ENCODE measurements at places on chromosomes 5 and 9.

- DNase-seq = no peak
These were observed 45.7 kb downstream of the BNC2 start for GRCh38 chr9:16824545-16825330.

GRCh38 chr5:172428224-172429166, 25.8 kb downstream of the SH3PXD2B start:
- no peak for DNase-seq

- no peak for DNase-seq
These were observed 72.8 kb downstream of the ADCY2 start for GRCh38 chr5:7468742-7469141.

DNA sequence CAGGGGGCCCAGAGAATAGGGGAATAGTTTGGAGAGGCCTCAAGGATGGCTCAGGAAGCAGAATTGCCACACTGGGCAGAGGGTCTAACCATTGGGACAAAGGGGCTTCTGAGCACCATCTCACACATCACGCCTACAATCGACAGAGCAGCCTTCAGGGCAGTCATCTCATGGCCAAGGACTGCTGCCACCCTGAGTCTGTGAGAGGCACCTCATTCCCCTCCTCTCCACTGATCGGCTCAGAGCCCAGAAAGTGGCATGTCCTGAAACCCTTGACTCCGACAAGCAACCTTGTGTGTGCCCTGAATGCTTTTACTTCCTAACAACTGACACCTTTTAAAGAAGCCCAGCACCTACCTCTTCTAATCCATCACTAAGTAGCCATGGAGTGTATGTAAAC, 128.9 kb upstream of the PTPN3 start:
- DNase-seq = no peak

- DNase-seq = no peak
These were observed 261.7 kb upstream of the PAPPA start for GRCh38 chr9:115891929-115892328.

DNA sequence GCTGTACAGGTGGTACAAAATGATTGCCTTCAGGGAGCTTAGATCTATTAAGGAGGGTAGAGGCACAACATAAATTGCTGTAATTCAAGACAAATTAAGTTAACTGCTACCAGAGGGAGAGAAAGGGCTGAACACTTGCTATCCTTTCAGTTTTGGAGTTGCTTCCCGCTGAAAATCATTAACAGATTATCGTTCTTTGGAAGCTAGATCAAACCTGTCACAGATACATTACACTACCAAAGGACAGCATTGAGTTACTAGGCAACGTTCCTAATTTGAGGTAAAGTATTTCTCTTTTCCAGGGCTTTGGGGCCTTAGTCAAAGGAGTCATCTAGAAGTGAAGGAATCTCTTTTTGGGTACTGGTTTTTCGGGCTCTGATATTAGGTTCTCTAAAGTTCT, 84.7 kb upstream of the DHFR start:
- no peak for DNase-seq

- no peak for DNase-seq
These were observed 75.3 kb downstream of the NMUR2 start for GRCh38 chr5:152329761-152330283.

GRCh38 chr9:23309800-23310199, 516.2 kb downstream of the ELAVL2 start:
- DNase-seq = no peak

GRCh38 chr5:140125637-140126036, at the start of gene IGIP:
Gene IGIP (plus strand): TSS chr5:140125937. CDS start chr5:140128477, 2,540 bp downstream.
- no peak for DNase-seq

DNA sequence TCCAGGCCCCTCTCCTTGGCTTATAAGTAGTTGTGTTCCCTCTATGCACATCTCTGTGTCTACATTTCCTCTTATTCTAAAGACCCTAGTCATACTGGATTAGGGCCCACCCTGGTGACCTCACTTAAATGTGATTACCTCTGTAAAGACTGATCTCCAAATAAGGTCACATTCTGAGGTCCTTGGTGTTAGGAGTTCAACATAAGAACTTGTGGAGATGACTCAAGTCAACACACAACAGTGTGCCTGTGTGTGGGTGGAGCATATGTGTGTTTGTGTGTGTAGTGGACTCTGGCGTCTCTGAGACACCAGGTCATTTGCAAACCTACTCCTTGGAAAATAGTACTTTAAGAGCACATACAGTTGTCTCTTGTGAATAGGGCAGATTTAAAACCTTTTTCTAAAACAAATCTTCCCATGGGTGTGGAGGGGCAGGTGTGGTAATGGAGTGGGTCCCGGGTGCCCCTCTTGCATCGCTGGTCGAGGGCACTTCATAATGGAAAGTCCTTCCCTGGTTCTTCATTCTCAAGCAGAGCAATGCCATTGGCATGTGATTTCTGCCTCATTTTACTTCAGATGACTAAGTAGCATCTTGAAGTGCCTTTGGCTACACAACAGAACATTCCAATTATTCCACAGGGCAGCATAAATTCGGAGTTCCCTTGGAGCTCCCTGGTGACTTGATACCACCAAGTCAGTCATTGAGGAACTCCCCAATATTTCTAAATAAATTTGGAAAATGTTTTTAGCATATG, 84.4 kb downstream of the C9orf152 start:
- no peak for DNase-seq

GRCh38 chr9:107554636-107555035, 65.1 kb upstream of the KLF4 start:
- no peak for DNase-seq

- no peak for DNase-seq
These were observed 39.2 kb upstream of the ACO1 start for GRCh38 chr9:32345243-32345642.

DNA sequence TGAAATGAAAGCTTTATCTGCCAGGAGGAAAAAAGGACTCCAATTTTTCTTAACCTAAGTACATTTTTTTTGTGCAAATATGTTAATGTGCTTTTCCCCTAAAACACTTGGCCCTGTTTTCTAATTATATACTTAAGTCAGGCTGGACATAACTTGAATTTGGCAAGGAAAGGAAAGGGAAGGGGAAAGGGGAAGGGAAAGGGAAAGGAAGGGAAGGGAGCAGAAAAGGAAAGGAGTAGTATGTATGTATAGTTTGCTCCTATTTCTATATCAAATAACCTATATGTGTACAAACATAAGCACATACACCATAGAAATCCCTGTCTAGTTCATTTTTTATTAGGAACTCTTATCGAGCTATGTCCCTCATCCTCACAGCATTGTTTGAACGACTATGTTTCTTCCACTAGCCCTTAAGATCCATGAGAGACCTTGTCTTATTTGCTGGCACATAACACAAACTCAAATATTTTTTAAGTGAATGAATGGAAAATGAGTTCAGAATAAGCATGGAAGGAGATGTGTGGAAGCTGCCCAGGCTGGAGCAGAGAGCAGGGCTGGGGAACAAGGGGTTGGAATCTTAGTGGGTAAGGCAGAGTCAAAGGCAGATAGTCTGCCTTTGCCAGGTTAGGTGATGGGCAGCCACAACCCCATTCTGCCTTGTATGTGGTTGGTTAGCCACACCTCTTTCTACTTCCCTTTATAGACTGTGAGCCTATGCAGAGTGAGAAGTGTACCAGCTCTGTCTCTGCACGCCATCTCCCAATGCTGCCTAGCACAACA, 70.0 kb downstream of the KLHL3 start:
- no peak for DNase-seq

- DNase-seq = peak; percentile 23
These were observed 316.2 kb upstream of the CLINT1 start for GRCh38 chr5:158174918-158175851.

DNA sequence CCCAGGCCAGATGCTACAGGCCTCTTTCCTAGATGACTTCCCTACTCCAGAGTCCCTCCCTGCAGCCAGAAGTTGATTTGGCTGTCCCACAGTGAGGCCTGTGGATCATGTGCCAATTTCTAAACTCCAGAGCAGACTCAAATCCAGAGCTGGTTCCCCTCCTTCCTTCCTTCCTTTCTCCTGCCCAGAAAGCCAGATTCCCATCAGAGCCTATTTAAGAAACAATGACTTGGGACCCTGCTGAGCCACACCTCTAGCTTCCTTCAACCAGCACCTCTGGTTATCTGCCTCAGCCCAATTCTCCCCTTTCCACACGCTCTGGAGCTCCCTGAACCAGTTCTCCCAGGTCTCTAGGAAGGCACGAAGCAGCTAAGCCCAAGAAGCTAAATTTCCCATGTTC, 7.2 kb downstream of the FAM219A start:
- DNase-seq = no peak

GRCh38 chr9:3441197-3441816, 84.5 kb downstream of the RFX3 start:
- peak; percentile 6 for DNase-seq

DNA sequence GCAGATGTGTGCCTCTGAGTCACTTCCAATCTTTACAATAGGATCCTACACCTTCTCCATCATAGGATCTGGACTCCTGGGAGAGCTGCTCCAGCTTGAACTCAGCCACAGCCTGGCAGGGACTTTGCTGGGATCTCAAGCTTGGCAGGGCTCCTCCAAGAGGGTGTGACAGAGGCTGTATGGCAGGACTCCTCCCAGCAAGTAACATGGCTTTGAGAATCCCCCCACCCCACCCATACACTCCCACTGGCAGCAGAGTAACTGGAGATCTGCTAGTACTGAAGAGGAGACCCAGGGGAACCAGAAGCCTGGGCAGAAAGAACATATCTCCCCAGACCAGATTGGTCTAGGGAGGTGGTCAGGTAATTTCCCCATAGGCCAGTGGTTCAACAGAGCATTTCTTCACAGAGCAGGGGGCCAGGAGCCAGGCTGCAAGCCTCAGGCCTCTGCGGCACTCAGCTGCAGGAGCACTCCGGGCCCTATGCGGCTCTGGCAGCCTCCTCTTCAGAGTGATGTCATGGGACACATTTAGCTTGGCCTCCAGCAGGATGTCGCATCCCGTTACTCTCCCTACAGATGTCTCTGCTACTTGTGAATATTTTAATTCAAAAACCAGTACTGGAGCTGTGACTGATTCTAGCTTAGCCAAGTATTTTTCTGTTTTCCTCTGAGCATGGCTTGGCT, 1.7 kb upstream of the ACSL6 start:
- no peak for DNase-seq

- DNase-seq = no peak
These were observed 213.6 kb upstream of the S1PR3 start for GRCh38 chr9:88777498-88778312.

- DNase-seq = no peak
These were observed 93.2 kb downstream of the PCSK1 start for GRCh38 chr5:96339862-96340261.

DNA sequence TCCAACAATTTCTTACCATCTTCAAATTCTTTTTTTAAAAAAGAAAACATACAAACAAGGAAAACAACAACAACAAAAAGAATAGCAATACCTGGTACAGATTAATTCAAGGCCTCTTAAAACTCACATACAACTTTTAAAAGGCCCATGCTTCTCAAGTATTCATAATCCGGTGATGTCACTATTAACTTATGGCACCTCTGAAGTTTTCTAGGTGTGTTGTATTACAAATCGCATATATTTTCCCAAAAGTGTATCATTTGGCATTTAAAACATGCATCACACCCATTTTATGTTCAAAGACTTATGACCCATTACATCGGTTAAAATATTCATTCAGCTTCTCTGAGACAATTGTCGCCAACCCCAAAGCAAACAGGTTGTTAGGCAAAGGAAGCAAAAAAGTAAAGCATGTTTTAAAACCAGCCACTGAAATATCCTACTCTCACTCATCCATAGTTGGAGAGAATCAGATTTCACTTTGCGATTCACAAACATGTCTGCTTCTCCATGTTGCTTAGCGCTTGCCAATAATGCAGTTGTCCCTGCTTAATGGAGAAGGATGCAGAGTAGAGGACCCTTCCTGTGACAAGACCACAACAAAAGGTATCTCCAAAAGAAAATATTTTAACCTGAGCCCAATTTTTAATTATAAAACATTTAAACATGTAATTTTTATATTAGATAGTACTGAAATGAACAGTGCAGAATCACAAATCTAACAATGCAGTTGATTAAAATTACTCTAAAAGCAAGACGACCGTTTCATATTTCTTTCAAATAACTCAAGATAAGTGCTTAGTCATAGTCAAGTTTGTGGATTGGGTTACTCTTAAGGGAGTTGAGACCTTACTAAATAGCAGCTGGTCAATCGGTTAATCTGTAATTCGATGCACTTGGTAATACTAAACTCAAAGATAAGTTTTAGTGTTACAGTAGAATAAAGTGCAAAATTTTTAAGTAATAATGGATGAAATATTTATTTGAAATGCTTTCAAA, 1.6 kb downstream of the SKP1 start:
- DNase-seq = no peak

DNA sequence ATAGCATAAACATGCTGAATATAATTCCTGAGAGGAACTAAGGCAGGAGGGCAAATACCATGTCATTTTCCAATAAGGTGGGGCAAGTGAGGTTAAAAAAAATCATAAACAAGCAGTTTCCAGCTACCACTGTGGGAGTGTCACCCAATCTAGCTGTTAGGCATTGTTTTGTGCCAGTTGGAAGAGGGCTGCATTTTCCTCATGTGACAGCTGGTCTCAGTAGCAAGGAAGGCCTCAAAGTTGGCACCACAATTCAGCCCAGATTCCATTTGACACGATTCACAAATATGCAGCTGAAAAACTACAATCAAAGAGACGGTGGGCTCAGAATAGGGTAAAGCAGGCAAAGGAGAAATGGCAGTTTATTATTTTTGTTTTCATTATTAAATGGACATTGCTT, 636.1 kb downstream of the KIF4B start:
- DNase-seq = no peak

DNA sequence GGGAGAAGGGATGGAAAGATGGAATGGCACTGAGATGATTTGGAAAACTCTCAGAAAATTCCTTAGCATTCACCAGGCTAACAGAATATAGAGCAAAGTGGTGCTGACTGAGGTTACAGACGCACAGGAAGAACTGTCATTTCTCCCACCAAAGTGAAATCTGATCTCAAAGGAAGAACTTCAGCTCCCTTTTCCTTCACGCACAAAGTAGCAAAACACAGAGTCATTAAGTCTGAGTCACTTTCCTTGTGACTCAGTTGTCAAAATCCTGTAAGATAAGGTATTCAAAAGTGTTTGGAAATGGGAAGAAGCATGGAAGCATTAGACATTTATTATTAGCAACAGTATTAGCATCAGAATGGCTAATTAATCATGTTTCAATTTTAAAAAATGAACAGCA, 11.7 kb downstream of the MPDZ start:
- no peak for DNase-seq

DNA sequence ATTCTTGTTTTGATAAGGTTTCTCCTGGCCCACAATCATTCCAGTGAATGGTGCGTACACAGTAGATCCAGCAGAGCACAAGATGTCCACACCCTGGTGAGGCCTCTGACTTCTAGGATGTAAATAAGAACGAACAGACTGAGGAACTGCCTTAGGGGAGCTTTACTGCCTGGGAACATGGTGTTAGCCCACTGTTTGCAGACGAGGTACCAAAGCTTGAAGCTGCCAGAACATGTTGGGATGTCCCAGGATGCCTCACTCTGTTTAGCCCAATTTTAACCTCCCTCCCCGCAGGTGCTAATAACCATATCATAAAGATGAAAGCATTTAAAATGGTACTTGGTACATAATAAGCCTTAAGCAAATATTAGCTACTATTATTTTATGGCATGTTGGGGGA, 3.5 kb downstream of the LECT2 start:
- DNase-seq = no peak

All from stimulated activated CD4-positive, alpha-beta T cell treated with anti-CD3 and anti-CD28 coated beads, Interleukin-4, amount 100 ng/mL, for 48 hours (primary cell).